Naive thymus-derived CD8-positive, alpha-beta T cell (primary cell): ENCODE measurements at places on chromosomes 2 and 18.

- H3K27me3 ChIP-seq: peaks cover 5% of the 10 kb centered on the region
- no peak overlapping the region for H3K27ac ChIP-seq
- no peaks in the 10 kb centered on the region for H3K4me1 ChIP-seq
Measured at GRCh38 chr2:111523009-111523408, 361.0 kb downstream of the ANAPC1 start.

DNA sequence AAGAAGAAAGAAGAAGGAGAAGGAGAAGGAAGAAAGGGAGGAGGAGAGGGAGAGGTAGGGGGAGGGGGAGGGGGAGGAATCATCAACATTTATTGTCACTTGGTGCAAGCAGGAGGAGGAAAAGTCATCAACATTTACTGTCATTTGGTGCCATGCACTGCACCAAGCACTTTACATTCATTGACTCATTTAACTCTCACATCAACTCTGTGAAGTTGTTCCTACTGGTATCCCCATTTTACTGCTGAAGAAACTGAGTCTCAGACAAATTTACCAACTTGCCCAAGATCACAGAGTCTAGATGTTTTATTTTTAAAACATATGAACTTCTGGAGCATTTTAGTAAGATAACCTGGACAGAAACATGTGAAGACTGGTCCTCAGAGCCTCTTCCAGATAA is 46.7 kb upstream of the NEB start:
- H3K27me3 ChIP-seq: no peaks in the 10 kb centered on the region
- H3K36me3 ChIP-seq: peaks cover 44% of the 10 kb centered on the region
- H3K4me1 ChIP-seq: no peaks in the 10 kb centered on the region
- H3K4me3 ChIP-seq: no peak overlapping the region
- no peak overlapping the region for H3K27ac ChIP-seq
- DNase-seq: no peak

GRCh38 chr18:79000997-79001396 is 21.4 kb downstream of the SALL3 start:
- H3K36me3 ChIP-seq: no peaks in the 10 kb centered on the region
- peaks cover 4% of the 10 kb centered on the region for H3K27me3 ChIP-seq
- no peak overlapping the region for H3K27ac ChIP-seq
- DNase-seq: no peak
- no peak overlapping the region for H3K4me3 ChIP-seq
- no peaks in the 10 kb centered on the region for H3K4me1 ChIP-seq

GRCh38 chr2:147170932-147171331 is 673.9 kb upstream of the ACVR2A start:
- DNase-seq: no peak
- no peak overlapping the region for H3K4me3 ChIP-seq
- no peaks in the 10 kb centered on the region for H3K27me3 ChIP-seq
- H3K27ac ChIP-seq: no peak overlapping the region
- H3K36me3 ChIP-seq: no peaks in the 10 kb centered on the region
- H3K4me1 ChIP-seq: no peaks in the 10 kb centered on the region
